NB4 (cell line): ENCODE measurements at places on chromosomes 2 and 18.

GRCh38 chr2:158837645-158838044, 42.5 kb downstream of the DAPL1 start:
- DNase-seq = no peak

GRCh38 chr2:64773461-64774118, 119.9 kb upstream of the SERTAD2 start:
- no peak for DNase-seq

GRCh38 chr2:207313947-207314346, 148.2 kb upstream of the KLF7 start:
- no peak for DNase-seq

DNA sequence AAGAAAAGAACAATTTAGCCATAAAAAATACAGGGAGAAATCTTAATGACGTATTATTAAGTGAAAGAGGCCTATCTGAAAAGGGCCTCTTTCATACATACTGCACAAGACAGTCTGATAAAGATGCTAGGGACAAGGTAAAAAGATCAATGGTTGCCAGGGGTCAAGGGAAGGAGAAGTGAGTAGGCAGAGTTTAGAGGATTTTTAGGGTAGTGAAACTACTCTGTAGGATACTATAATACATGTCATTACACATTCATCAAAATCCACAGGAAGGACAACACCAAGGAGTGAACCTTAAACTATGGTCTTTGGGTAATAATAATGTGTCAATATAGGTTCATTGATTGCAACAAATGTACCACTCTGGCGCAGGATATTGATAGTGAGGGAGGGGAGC, 289.3 kb downstream of the FSIP2 start:
- DNase-seq = no peak

GRCh38 chr18:23194155-23194996, 59.1 kb downstream of the CABLES1 start:
- DNase-seq = no peak

GRCh38 chr2:17933256-17933655, 54.8 kb downstream of the KCNS3 start:
- no peak for DNase-seq

DNA sequence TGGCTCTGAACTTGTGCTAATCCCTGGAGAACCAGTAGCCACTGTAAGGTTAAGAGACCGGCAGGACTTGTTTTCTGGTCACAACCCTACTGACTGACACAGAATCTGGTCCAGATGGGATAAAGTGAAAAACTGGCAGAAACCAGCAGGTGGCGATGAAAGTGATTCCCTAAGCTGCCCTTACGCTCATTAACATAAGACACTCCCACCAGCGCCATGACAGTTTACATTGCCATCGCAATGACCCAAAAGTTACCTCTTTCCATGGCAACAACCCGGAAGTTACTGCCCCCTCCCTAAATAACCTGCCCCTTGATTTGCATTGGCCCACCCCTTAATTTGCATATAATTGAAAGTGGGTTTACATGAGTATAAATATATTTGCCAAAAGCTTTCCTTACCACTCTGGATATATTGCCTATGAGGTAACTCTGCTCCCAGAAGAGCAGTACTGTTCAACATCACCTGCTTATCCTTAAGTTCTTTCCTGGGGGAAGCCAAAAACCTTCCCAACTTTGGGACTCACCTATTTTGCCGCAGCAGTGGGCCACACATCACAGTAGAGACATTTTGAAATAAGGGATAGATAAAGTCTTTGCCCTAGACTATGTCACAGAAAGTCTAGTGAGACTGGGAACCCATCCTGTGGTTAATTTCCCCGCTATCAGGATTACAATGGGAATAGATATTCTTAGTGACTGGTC, 35.8 kb upstream of the AFF3 start:
- peak; percentile 69 for DNase-seq

DNA sequence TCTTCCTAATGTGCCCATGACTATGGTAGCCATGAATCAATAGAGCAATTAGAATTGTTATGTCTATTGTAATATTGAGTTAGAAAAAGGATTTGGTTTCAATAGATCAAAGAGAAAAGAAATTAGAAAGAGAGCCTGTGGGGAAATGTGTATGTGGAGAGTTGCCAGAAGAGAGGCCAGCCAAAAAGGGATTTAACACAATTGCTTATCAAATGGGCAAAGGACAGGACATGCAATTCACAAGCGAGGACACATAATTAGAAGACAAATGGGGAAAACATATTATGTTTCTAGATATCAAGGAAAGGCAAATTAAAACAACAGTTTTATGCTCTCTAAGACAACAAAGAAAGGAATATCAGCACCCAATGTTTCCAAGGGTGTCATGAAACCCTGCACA, 403.2 kb upstream of the KLHL29 start:
- no peak for DNase-seq

DNA sequence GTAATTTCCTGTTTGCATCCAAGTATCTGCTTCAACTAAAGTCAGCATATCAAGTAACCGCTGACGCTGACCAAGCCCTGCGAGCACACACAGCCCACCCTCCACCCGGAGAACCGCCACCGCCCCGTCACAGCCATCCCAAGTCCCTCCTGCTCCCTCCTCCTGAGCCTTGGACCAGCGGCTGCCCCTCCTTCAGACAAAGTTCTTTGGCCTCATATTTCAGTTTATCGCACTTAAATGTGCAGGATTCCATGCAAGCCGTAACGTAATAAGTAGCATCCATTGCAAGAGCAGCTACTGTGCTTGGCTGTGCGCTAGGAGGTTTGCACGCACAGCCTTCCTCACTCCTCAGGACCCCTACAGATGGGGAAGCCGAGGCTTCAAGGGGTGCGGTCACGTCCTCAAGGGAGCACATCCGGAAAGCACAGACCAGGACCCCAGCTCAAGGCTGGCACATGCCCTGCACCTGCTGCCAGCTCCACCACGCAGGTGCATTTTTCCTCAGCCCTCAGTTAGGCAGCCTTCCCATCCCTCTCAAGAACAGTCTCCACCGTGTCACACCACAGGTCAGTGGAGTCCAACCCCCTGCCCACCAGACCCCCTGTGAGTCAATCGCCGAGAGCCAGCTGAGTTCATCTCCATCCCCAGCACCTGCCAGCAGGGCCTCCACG, 17.1 kb downstream of the PXDN start:
- DNase-seq = no peak

GRCh38 chr2:70181363-70181956, 9.4 kb downstream of the C2orf42 start:
- peak; percentile 96 for DNase-seq

DNA sequence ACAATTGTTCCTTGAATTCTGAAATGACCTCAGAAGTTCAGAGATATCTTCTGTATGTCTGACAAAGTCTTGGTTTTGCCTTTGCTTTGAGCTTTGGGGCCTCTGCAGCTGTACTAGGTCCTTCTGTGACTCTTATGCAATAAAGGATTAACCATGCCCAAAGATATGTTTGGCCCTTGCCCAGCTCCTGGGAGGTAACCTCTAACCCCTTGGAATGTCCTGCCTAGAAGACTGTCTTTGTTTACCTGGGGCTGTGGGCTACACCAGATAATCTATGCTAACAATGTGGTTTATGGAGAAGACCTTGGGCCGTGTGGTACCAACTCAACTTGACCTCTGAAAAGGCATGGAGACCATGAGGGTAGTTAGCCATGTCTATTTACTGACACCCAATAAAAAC, 140.9 kb upstream of the CAPN13 start:
- no peak for DNase-seq

DNA sequence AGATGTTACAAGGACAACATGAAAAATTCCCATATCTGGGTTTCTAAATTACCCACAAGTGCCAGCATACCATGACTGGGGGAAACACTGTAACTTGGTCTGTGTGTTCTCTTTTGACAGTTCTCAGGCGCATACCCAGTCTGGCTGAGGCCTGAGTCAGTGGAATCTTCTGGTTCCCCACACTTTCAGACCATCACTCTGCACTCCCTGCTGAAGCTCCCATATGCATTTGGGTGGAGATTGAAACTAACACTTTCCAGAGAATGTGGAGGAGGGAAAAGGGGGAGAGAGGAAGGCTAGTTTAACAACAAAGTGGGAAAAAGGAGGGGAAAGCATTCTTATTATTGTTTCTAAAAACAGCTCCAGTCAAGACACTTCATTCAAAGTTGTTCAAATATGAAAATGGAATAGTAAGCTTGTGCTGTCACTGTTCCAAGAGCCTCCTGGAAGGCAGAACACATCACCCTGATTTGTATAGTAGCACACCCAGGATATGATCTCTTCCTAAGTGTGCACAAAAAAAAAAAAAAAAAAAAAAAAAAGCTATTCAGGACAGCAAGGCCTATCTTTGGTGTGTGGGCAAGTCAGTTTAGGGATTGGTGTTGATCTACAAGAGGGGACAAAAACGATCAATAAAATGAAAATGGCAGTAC, 48.1 kb upstream of the CTIF start:
- no peak for DNase-seq

GRCh38 chr18:44686156-44686555, 5.5 kb downstream of the SETBP1 start:
- no peak for DNase-seq

DNA sequence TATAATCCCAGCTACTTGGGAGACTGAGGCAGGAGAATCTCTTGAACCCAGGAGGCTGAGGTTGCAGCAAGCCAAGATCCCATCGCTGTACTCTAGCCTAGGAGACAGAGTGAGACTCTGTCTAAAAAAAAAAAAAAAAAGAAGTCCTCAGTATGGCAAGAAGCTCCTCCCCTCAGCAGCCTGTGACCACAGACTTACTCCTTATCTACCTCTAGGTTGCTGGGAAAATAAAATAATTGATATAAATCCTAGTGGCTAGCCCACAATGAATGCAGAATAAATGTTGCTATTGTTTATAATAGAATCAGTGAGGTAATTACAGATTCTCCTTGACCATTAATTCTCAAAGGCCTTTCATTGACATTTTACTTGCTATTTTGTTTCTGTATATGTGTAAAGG, 70.6 kb downstream of the IRS1 start:
- no peak for DNase-seq

GRCh38 chr2:236687296-236687965, 117.8 kb downstream of the ACKR3 start:
- no peak for DNase-seq

GRCh38 chr18:75115514-75115913, 93.4 kb downstream of the PTGR3 start:
- no peak for DNase-seq

GRCh38 chr2:175854129-175854528, 147.9 kb downstream of the LNPK start:
- DNase-seq = peak; percentile 5

DNA sequence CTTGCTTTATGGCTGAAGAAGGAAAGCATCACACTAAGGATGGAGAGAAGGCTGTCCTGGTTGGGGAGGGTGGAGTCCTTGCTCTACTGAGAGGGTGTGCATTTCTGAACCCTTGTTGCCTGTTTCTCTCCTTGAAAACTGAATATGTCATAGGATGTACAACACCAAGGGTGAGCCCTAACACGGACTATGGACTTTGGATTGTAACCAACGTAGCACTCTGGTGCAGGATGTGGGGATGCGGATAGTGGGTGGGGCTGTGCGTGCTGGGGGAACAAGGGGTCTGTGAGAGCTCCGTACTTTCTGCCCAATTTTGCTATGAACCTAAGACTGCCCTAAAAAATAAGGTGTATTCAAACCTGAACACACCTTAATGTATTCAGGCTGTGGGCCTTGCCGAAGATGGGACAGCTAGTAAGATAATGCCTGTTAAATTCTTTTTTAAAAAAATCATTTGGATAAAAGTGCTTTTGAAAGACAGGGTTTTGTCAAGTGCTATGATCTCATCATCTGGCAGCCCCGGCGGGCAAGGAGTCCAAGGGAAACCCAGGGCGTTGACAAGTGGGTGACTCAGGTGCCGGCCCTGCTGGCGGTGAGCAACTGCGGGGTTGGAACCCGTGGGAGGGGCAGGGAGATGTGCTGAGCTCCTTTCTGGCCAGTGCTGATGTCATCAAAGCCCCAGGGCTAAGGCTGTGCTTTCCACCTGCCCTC, 54.0 kb downstream of the GATA6 start:
- DNase-seq = peak; percentile 57

- no peak for DNase-seq
Observed at GRCh38 chr2:196801674-196802261, 2.3 kb upstream of the GTF3C3 start.

GRCh38 chr2:282371-283263, 5.3 kb downstream of the ALKAL2 start:
- DNase-seq = no peak

DNA sequence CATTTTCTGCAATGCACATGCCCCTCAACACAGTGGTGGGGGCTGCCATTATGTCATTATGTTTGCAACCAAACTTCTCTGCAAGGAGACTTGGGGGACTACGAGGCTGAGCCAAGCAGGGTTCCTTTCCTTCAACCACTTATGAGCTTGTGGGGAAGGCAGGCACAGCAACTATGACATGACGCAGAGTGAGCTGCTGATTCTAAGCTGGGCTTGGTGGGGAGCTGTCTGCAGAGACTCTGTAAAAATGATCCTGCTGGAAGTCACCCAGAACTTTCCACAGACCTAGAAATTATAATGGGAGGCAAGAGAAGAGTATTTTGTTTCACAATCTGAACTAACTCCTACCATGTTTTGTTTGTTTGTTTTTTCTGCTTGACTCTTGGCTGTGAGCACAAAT, 55.6 kb downstream of the INPP5D start:
- no peak for DNase-seq

DNA sequence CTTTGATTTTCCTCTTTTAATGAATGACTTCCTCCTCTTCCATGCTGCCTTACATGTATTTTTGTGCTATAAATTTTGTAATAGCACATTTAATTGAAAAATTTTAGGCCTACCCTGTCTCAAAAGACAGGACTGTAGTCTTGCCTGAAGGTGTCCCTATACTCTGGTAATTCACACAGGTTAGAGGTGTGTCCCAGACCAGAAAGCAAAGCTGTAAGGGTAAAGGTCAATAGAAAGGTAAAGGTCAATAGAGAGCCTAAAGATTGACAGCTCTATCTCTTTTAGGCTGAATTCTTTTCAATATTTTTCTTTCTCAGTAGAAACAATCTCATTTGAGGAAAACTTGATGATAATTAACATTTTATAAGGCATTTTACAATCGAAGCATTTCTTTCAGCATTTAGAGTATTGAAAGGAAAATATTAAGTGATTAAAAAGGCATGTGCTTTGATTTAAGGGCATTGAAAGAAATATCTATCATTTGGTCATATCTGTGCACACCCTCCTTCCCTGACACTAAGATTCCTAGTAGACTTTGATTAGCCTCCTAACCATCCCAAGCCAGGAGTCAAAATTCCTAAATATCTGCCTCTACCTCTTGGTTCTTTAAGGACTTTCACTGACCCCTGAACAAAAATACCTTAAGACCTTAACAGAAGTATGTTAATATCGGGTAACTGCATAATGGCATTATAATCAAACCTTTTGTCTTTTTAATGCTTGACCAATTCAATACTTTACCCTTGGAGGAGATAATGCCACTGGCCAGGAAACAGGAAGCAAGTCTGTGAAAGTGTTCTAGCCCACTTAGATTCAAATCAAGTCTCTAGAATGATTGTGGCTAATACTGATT, 161.8 kb upstream of the DTNA start:
- DNase-seq = no peak
